Activated T-cell treated with anti-CD3 and anti-CD28 coated beads for 1 hour (primary cell): ENCODE measurements at places on chromosomes 16 and 17.

DNA sequence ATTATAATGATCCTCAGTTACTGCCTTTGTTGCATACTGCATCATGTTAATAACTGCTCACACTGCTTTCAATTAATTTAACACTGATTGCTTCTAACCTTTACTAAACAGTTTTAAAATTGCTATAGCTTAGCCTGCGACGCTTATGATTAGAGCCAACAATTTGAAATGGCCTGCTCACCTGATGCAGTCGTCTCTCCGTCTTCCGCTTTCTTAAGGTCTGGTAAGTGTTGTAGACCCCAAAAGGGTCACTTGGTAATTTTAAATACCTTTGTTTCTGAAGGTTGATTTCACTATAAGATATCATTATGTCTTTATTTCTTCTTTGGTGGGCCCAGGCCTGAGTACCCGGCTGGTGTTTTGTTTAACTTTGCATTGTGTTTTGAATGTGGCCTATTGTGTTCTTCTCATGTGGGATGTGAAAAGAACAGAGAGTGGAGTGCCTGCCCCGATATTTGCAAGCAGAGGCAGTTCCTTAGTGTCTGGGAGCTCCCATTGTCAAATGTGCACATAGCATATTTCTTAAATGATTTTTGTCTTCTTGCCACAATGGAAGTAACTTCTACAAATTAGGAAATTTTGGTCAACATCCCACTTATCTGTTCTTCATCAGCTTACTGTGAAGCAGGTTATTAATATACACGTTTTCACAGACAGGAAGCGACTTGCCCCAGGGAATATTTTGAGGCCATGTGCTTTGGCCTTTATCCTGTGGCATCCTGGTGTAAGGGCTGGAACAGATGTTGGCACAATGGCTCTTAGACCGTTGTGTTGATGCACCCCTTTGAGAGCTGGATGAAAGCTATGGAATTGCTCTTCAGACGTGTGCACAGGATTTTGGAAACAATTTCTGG, 2.9 kb downstream of the PHKB start:
- no peak for DNase-seq

- DNase-seq = no peak
These were observed 193.5 kb upstream of the ANKFN1 start for GRCh38 chr17:55959756-55960155.

DNA sequence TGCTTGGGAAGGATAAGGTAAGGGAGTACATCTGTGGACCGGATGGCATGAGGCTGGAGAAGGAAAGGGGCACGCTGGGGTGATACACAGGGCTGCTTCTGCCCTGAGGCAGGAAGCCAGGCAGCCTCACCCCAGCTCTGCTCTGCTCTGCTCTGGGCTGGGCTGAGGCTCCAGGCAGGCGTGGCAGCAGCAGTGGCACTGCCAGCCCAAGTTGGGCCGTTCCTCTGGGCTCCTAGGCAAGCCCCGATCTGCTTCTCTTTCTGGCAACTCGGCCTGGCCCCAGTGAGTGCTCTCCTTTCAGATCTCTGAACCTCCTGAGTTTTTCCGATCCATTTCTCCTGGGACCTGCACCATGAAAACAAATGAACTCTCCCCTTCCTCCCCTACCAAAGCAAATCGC, 44.9 kb downstream of the VAC14 start:
- DNase-seq = no peak

DNA sequence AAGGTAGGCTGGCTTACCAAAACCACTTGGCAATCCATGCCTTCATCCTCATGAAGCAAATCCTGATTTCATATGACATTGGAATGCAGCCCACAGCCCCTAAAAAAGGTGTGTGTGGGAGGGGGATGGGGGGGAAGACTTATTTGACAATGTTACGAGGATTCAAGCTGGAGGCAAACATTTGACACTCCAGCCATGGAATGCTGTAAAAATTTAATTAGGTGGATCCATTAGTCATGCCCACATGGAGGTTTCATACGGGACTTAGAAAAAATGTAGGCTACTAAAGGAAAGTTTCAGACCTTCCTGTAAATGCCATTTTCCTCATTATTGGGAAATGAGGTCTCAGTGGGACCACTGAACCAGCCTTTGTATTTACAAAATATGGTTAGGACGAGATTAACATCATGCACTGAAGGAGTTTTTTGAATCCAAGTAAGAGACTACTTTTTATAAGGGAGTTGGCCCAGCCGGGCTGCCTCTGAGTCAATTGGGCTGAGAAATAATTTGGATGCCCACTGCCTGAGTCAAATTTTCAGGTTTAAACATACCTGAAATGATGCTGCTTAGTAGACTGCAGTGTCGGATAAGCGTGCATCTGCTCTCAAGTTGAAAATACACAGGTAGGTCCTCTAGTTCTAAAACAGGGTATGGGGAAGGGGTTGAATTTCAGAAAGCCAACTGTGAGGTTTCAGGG, 44.6 kb upstream of the MAF start:
- no peak for DNase-seq

DNA sequence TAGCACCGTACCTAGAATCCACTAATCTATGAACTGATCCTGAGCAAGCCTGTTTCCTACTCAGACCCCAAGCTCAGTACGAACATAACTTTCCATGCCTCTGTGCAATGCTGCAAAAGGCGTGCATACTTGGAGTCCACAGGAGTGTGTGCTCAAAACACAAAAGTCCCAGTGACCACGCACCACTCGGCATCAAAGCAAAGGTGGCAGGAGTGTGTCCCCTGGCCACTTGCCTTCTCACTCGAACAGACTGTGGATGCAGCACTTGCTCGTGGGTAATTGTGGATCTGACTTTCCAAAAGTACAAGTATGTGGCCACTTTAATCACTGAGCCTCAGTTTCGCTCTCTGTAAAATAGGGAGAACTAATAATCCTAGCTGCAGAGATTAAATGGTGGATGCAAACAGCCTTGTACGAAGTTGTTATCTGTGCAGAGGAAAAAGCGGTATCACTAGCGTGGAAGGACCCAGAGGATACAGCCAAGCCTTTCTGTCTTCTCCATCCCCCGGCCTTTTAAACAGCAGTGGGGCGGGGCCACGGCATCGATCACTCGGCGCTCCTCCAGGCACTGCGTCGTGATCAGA, 311 bp upstream of the KDM8 start:
- DNase-seq = peak; percentile 86

- DNase-seq = no peak
These were observed 45.2 kb downstream of the CMTM3 start for GRCh38 chr16:66649636-66650205.

GRCh38 chr17:16976725-16977550, 5.0 kb upstream of the TNFRSF13B start:
- DNase-seq = no peak

DNA sequence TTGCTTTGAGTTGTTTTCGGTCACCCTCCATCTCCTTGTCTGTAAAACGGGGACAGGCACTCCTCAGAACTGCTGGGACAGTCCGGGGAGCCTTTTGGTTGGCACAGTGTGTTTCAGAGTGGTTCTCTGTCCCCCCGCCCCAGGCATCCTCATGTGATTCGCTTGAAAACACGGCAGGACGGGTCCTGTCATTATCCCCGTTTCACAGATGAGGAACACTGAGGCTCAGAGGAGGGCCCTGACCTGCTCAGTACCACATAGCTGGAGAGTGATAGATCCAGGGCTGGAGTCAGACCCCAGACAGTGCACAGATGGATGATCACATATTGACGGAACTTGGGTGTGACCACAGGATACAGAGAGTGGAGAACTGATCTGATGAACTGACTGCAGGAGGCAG, 13.5 kb upstream of the ADGRG1 start:
- DNase-seq = no peak

DNA sequence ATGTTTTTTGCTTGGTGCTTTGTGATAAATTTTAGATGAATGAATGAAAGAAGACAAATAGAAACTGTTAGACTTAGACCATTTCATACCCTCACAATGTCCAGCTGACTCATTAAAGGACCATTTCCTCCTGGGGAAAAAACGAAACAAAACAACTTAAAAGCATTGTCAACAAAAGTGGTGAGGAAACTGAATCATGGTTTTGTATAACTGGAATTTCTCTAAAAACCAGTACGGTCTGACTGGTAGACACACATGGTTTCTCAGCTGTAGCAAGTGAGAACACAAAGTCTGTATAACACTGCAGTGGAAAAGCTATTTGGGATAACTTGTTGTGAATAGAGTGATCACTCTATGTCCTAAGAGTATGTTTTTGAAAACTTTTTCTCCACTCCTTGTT, 5.3 kb upstream of the DDX52 start:
- no peak for DNase-seq

GRCh38 chr17:64056269-64057005, 36.0 kb upstream of the ICAM2 start:
- DNase-seq = no peak

- DNase-seq = no peak
These were observed 3.8 kb downstream of the RPRML start for GRCh38 chr17:46975287-46975686.

- DNase-seq = no peak
These were observed 76.0 kb downstream of the ARHGAP23 start for GRCh38 chr17:38504216-38504615.

DNA sequence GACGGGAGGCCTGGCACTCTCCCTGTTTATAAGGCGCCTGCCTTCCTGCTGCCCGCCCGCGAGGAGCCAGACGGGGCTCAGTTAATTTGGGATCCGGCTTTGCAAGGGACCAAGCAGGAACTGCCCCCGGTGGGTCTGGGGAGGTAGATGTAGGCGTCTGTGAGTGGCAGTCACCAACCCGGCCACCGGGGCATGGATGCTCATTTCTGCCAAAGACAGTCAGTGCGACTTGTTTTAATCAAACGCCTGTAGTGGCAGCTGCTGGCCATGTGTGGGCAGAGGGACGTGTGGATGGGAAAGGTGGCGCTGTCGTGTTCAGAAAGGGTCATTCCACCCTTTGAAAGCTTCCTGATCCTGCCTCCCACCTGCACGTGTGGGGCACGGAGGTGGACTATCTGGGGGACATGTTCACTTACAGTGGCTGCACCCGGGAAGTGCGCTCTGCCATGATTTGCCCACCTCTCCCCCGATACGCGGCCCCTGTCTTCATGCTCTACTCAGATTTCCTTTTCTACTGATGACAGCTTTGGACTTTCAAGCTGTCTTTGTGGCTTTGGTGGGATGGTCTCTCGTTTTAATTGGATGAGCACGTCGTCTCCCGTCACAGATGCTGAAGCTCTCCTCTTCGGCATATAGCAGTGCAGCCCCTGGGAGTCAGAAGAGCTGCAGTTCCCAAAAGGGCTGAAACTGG, 60.3 kb upstream of the CIBAR2 start:
- DNase-seq = no peak

- DNase-seq = no peak
These were observed 80.9 kb upstream of the MED9 start for GRCh38 chr17:17395885-17396284.

GRCh38 chr16:3458278-3458851, 14.9 kb downstream of the NAA60 start:
- no peak for DNase-seq

- no peak for DNase-seq
These were observed 1070.0 kb downstream of the CDH11 start for GRCh38 chr16:64051824-64052223.

GRCh38 chr17:42531455-42532354, 4.3 kb upstream of the NAGLU start:
- peak; percentile 32 for DNase-seq

DNA sequence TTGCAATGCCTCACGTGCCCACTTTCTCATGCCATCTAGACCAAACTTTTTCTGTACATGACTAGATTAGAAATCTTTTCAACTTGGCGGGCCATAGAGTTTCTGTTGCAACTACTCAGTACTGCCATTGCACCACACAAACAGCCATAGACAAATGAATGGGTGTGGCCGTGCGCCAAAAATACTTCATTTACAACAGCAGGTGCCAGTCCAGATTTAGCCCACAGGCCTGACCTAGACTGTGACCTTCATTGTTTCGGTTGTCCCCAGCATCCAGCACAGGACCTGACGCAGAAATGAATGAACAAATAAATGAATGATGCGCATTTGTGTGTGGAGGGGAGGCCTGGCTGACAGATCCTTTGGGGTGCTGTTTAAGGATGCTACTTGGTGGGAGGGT, 14.3 kb upstream of the PDK2 start:
- DNase-seq = no peak

DNA sequence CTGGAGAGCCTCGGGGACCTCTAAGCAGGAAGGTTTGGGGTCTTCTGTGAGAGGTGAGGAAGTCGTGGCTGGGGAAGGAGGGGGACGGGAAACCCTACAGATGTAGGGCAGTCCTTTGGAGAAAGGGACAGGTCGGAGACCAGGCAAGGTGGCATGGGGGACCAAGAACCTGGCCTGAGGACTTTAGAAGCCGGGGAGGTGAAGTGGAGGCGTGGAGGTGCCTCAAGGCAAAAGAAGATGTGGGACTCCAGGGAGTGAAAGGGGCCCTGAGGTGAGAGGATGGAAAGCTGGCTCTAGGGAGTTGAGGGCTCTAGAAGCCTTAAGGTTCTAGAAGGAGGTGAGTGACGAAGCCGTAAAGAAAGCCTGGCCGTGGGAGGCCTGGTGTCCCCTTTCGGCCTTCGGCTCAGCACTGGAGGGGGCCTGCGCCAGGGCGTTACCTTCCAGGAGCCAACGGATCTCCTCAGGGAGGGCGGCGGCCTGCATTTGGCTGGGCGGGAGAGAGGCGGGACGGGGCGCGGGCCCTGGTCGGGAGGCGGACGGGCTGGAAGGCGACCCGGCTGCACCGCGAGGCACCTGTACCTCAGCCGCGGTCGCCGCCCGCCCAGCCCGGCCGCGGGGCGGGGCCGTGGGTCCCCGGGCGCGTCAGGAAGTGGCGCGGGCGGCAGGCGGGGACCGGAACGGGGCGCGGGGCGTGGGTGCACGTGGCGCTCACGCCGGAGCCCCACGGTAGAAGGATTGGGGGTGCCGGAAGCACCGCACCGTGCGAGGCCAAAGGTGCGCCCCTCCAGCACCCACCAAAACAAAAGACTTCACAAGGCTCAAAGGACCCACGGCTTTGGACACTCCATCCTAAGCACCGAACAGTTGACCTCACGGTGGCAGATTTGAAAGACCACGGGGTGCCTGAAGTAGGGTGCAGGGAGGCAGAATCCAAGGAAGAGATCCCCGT, at the start of gene SKAP1:
TSS of gene SKAP1 (minus strand) at position 577 of the 949 bp plus-strand sequence.
- DNase-seq = peak; percentile 48

GRCh38 chr16:3590736-3591435, 13.7 kb upstream of the NLRC3 start:
- DNase-seq = no peak

- DNase-seq = no peak
These were observed 13.4 kb downstream of the WFDC1 start for GRCh38 chr16:84308120-84308519.
